Prostate gland (tissue), 2 donors: ENCODE measurements at places on chromosomes 6 and 20.

DNA sequence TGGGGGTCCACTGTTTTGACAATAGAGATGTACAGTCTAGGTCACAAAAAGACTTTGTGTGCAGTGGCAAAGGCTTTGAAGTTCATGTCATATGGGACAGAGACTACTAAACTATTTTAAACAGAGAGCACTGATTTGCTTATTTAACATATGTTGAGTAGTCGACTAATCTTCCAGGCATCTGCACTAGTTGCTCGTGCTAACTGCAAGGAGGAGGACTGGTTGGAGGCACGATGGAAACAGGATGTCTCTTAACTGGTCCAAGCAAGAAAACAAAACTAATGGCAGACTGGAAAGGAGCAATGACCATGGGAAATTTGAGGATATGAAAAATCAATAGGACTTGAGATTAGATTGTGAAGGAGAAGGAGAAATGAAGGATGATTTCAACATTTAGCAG is 28.5 kb upstream of the ERVFRD-1 start:
- H3K27ac ChIP-seq, result no peak overlapping the region
- no peak overlapping the region for H3K4me3 ChIP-seq
- DNase-seq, result no peak
- no peaks in the 10 kb centered on the region for H3K27me3 ChIP-seq

DNA sequence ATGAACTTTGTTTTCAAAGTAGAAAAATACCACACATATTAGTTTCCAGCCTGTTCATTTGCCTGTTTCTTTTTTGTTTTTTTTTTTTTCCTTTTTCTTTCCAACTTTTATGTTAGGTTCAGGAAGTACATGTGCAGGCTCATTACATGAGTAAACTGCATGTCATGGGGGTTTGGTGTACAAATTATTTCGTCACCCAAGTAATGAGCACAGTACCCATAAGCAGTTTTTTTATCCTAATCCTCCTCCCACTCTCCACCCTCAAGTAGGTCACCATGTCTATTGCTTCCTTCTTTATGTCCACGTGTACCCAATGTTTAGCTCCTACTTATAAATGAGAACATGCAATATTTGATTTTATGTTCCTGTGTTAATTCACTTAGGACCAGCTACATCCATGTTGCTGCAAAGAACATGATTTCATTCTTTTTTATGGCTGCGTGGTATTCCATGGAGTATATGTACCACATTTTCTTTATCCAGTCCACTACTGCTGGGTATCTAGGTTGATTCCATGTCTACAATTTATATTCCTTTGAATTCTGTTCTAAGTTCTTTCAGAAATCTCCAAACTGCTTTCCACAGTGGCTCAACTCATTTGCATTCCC is 31.8 kb downstream of the SNX14 start:
- no peak overlapping the region for H3K27ac ChIP-seq
- no peaks in the 10 kb centered on the region for H3K27me3 ChIP-seq
- no peaks in the 10 kb centered on the region for H3K36me3 ChIP-seq
- no peak overlapping the region for H3K4me3 ChIP-seq

DNA sequence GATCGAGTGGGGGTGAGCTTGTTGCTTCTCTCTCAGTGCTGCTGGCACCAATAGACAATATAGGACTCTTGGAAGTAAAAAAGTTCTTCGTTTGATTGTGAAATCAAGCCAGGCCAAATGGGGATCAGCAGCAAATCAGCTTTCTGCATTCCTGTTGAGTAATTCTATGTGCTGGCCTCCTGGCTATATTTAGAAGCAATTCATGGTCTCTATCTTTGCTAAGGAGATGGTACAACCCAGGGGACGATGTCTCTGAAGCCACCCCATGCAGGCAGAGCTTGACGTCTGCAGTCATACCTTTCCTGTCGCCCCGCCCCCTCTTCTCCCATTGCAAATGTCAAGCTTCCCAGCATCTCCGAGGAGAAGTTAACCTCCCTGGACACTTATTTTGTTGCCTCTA is 199.1 kb downstream of the SCP2D1 start:
- H3K4me3 ChIP-seq, result no peak overlapping the region
- H3K27ac ChIP-seq, result no peak overlapping the region
- H3K4me1 ChIP-seq, result no peaks in the 10 kb centered on the region
- H3K27me3 ChIP-seq, result no peaks in the 10 kb centered on the region

- no peaks in the 10 kb centered on the region for H3K4me1 ChIP-seq
- no peaks in the 10 kb centered on the region for H3K27me3 ChIP-seq
- H3K4me3 ChIP-seq, result no peak overlapping the region
- H3K36me3 ChIP-seq, result no peaks in the 10 kb centered on the region
- no peak overlapping the region for H3K27ac ChIP-seq
These were observed 50.1 kb upstream of the EDN3 start for GRCh38 chr20:59250293-59250692.

- no peaks in the 10 kb centered on the region for H3K4me1 ChIP-seq
- DNase-seq, result no peak
- no peak overlapping the region for H3K4me3 ChIP-seq
- no peaks in the 10 kb centered on the region for H3K27me3 ChIP-seq
- H3K27ac ChIP-seq, result no peak overlapping the region
These were observed 57.3 kb upstream of the SMLR1 start for GRCh38 chr6:130769861-130770260.

- no peaks in the 10 kb centered on the region for H3K27me3 ChIP-seq
- no peak overlapping the region for H3K27ac ChIP-seq
- H3K4me3 ChIP-seq, result no peak overlapping the region
- peaks cover 3% of the 10 kb centered on the region for H3K36me3 ChIP-seq
- no peaks in the 10 kb centered on the region for H3K4me1 ChIP-seq
These were observed 8.9 kb upstream of the RAB44 start for GRCh38 chr6:36688739-36689075.

- H3K4me1 ChIP-seq, result no peaks in the 10 kb centered on the region
- H3K36me3 ChIP-seq, result no peaks in the 10 kb centered on the region
- DNase-seq, result no peak
These were observed 43.2 kb downstream of the KHDC1L start for GRCh38 chr6:73182021-73182607.
